Muscle of leg (tissue), 16 donors: ENCODE measurements at places on chromosomes 3 and 15.

GRCh38 chr3:12916159-12916558, 74.8 kb upstream of the RPL32 start:
- DNase-seq, result no peak

GRCh38 chr15:39427705-39428104, 153.2 kb upstream of the THBS1 start:
- no peak for DNase-seq

DNA sequence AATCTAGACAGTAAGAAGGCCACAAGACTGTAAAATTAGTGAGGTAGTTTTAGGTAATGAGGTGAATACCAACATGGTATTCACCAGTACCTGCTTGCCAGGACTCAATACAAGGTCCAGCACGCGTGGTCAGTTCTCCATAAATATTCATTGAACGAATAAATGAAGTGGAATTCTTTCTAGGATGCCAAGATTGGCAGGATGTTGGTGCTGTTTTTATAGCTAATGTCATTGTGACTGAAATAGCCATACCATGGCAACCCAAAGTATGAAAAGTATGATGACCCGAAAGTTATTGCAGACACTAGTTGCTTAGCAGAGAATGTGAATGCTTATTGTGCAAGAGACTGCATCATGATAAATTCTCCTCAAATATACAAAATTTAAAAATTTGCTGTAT, 307.2 kb downstream of the KCNH8 start:
- no peak for DNase-seq

DNA sequence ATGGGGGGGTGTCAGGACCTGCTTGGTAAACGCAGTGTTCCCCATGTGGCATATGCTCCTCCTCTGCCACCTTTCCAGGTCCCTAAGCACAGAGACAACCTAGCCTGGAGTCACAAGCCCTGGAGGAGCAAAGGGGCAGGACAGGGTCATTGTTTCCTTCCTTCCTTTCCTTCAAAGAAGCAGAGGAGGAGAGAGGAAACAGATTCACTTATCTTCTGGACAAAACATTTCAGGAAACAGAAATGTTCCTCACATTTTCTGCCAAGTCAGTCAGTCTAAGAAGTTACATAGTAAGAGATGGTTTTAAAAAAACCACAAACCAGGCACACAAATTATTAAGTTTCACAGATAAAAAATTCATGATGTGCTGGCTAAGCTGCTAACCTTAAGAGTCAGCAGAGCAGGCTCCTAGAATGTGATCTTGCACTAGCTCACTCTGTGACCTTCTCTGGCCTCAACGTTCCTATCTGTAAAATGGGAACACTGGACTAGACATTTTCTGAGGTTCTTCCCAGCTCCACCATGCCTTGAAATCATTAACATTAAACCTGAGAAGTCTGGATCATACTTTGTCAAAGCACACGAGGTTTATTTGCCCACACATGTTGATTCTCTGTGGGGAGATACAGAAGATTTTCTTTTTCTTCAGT, 47.9 kb downstream of the ATP13A5 start:
- no peak for DNase-seq

DNA sequence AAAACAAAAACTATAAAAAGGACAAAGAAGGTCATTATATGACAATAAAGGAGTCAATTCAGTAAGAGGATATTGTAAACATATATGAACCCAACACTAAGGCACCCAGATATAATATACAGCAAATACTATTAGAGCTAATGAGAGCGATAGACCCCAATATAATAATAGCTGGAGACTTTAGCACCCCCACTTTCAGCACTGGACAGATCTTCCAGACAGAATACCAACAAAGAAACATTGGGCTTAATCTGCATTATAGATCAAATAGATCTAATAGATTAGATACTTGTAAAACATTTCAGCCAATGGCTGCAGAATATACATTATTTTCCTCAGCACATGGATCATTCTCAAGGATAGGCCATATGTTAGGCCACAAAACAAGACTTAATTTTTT, 53.4 kb downstream of the NUDT16 start:
- DNase-seq, result no peak

DNA sequence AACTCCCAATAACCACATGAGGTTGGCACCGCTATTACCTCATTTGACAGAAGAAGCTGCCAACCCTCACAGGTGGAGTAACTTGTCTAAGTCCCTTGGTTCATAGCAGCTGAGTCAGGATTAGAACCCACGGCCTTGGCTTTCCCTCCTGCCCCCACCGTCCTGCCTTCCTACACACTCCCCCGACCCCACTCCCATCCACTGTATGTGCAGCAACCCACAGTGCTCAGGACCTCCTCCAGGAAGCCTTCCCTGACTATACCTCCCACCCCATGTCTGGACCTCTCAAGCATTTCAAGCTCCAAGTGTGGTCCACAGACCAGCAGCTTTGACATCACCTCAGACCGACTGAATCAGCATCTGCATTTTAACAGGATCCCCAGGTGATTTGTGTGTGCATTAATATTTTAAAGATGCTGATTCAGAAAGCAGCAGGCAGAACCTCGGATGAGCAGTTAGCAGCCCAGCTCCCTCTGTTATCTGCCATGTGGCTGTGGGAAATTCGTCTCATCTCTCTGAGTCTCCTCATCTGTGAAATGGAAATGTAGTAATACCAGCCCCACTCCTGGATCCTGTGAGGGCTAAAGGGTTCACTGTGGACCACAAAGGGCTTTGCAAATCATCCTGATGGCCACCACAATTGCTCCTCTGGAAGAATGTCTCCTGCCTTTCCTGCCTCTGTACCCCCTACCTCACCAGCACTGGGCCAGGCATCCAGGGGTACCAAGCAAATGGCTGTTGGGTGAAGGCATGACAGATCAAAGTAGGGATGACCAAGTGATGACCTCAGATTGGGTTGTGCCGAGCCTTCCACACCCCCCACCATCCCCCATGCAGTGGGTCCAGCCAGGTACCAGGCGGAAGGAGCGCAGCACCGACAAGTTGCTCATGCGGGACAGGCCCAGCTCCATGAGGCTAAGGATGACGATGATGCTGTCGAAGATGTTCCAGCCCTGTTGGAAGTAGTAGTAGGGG, 62.7 kb downstream of the SCN5A start:
- DNase-seq, result no peak

DNA sequence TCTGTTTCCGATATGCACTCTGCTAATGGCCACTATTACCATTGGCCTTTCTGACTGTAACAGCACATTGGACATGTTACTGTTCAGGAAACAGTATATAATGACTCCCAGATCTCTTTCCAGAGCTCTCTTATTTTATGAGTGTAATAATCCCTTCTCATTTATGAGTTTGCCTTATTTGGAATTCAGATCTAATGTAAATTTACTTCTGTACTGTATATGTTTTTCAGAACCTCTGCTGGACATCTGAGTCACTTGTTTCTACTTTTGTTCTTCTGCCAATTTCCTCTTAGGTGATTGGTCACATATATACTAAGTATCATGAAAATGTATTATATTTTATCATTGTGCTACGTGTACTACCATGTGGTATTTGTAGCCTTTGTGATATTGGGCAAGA, 30.5 kb downstream of the RSRC1 start:
- no peak for DNase-seq

GRCh38 chr3:155807823-155808222, 1.7 kb upstream of the C3orf33 start:
- no peak for DNase-seq

GRCh38 chr15:63028442-63029110, 14.0 kb upstream of the TPM1 start:
- no peak for DNase-seq

- DNase-seq, result no peak
Observed at GRCh38 chr3:55796533-55796932, 309.4 kb upstream of the WNT5A start.
